ENCODE measurements at places on chromosomes 11 and 22.

DNA sequence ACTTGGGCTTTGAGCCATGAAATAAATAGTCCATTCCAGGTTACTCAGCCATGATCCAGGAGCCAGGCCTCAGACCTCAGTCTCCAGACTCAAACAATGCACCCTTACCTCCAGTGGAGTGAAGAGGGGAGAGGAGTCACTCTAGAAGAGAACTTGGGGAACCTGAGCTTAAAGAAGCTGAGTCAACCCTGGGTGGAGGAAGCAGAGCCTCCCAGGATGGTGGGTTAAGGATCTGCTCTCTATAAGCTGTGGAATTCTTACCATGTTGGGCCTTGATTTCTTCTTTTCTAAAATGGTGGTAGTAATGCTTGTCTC lies 113.2 kb downstream of the NECTIN1 start:
- DNase-seq: no peak

DNA sequence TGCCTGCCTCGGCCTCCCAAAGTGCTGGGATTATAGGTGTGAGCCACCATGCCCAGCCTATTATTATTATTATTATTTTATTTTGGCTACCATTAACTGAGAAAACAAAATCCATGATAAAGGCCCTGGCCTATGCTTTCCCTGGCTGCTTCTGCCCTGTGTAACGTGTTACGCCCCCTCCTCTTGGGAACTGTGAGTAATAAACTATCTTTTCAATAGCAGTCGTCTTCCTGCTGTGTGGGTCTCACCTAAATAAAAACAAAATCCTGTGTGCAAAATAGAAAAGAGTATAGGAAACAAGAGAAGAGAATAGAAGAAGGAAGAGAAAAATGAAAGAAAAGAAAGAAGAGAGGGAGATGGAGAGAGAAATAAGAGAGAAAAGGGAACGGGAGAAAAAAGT lies 237.0 kb downstream of the MIAT start:
- no peak for DNase-seq

DNA sequence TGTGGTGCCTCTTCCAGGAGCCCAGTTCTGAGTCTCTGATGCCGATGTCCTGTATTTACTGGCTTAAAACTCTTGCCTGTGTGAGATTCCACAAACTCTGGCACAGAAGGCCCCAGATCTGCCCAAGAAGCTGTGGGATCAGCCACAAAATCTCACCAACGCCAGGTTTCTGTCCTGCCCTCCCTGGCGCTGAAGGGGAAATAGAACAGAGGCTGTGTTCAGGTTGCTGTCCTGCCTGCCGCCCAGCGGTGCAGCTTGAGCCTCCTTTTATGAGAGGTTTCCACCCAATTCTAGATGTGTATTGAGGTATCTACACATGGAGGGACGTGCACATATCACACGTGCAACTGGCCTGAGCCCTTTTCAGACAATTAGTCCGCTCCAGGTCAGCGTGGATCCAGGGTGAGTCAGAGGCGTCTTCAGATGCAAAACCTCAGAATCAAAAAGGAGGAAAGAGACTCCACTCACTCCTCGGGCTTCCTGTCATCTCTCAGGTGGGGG lies 2.2 kb downstream of the TMEM80 start:
- DNase-seq: no peak

DNA sequence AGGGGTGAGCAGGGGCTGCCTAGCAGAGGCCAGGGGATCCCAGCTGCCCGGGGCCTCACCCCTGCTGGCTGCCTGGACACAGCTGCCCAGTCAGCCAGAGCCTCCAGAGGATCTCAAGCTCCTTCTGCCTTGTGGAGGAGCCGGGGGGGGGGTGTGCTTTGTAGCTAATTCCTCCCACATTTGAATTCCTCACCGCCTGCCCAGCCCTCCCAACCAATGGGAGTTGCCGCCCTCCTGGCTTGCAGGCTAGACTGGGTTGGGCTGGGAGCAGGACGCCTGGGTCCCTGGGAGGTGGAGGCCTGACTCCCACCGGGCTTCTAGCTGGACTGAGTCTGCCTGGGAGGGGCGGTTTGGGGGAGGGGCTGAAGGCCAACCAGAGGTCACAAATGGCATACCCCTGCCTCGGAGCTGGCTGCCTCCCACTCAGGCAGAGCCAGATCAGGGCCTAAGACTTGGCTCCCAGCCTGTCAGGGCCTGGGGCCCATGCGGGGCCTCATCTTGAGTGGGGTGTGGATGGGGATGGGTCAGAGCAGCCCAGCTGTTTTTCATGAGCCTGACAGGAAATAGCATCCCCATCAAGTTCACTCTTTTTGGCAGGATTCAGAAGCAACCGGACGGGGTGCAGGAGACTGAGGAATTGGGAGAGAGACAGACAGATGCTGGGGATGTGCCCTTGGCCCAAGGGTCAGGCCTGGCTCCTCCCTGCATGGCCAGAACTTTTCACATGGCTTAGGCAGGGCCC lies 29.2 kb upstream of the PDE2A start:
- no peak for DNase-seq

- DNase-seq: no peak
These were observed 373.1 kb downstream of the ETS1 start for GRCh38 chr11:128214263-128214662.

DNA sequence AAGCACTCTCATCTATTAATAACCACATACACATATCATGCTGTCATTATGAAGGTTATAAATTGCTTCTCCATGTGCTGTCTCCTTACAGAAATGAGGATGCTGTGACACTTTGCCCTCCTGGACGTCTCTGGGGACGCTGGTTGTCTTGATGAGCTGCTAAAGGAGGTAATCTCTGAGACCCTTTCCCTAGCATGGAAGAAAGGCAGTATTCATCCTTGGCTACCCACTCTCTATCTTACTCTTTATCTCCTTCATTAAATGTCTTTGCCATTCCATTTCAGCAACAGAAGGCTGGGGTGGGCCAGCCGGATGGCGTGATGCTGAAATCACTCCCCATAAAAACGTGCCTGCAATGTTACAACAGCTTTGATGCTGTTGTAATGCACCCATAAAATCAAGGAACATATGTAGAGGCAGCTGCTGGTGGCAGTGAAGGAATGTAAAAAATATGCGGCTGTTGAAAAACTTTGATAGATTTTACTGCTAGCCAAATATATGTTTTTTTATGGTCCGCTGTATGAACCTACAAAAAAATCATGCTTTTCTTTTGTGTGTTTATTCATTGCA lies 715.1 kb upstream of the API5 start:
- DNase-seq: no peak

DNA sequence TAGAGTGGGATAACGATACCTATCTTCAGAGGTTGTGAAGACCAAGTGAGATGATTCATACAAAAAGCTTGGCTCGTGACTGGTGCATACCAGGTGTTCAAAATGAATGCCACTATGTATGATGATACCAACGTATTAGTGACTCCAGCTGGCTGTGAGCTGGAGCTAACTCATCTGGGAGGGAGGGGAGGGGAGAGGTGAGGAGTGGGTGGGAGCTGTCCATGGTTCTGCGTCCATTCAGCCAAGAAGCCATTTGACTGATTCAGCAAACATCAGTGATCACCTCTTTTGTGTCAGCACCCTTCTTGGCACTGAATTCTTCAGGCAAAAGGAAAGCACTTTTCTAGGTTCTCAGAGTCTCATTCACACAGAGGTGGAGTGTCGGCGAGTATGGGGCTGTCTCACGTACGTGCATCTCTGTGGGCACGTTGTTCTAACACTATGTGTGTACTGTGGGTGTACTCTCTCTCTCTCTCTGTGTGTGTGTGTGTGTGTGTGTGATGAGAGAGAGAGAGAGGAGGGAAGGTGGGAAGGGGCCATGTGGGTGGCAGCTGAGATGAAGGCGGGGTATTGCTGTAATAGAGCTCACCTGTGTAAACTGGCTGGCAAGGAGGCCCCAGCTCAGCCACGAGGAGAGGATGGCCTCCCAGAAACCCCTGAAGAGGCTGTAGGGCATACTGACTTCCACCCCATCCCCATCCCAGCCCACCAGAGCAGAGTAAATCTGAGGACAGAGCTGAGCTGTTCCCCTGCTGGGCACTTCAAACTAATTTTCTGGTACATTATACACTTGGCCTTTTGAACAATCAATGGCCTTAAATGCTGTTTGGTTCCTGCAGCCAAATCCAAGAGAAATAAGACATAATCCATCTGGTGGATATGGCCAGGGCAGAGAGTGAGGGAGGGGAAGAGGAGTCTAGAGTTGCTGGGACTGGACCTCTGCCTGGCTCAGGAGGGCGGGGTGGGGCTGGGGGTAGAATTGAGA lies 96.1 kb upstream of the THY1 start:
- DNase-seq: no peak

DNA sequence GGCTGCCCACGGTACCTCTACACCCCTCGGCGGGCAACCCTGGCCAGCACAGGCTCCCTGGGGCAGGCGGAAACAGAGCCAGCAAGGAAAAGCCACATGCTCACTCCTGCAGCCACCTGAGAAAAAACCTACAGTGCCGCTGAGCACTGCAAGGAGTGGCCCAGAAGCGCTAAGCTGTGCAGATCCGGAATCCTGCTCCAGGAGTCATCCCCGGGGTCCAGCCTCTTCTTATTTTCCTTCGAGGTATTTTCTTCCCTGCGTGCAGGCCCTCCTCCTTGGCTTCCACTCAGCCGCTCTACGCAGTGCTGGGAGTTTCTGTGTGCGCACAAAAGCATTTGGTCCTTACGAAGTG lies 81.0 kb downstream of the TRMU start:
- DNase-seq: no peak

GRCh38 chr22:42692239-42693054 lies 28.2 kb downstream of the A4GALT start:
- DNase-seq: no peak

DNA sequence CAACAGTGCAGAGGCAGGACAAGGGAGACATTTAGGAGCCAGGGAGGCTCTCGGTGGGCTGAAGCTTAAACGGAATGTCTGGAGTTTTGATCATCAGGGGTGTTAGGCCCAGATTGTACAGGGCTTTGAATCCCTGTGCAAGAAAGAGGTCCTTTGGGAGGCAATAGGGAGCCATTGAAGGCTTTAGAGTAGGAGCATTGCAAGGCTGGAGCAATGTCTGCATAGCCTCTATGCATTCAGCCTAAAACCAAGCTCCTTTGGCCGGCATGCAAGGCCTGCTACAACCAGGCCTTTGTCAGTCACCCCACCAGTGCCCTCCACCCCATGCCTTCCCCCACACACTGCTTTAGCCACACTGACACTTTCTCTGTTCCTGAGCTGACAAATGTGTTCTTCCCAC lies 47.4 kb upstream of the FGF3 start:
- no peak for DNase-seq

GRCh38 chr11:69180226-69180625 lies 24.5 kb downstream of the SMIM38 start:
- DNase-seq: no peak

DNA sequence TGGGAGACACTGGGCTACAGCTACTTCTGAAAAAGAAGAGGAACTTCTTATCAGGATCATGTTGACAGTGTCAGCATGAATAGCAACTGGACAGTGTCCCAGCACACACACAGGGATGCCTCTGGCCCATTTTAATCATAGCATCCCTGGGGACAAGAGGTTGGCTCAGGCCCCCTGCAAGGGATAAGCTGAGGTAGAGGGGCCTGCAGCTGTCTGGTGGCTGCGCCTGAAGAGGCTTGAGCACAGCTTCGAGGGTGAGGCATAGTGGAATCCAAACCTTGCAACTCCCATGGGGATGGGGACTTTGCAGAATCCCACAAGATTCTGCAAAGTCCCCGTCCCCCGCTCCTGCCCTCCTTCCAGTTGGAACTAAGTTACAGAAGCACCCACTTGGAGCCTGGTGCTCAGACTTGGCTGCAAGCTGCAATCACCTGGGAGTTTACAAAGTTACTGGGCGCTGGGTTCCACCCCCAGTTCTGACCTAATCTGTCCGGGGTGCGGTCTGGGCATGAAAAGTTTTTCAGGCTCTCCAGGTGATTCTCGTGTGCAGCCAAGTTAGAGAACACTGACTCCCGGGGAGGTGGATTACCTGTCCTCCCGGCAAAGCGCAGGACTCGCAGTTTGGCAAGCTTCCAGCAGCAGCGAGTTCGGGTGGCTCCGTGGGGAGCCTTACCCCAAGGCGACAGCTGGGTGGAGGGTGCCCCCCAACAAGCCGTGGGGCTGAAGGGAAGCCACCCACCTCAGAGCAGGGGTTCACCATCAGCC lies 16.0 kb upstream of the LINC01488 start:
- DNase-seq: no peak

GRCh38 chr11:57601297-57601696 lies 3.8 kb downstream of the SERPING1 start:
- no peak for DNase-seq

DNA sequence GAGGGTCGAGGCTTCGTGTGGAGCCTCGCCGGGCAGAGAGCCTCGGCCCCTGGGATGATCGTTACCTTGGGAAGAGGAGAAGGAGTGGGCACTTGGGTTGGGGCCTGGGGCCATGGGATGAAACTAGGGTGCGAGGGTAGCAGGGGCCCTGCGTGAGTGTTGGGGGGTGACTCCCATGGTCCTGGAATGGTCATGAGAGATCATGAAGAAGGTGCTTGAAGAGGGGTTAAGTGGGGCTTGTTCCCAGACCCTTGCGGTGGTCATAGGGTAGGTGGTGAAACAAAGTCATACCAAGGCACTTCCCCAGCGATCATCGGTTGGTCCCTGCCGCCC lies 284 bp downstream of the CCS start:
- no peak for DNase-seq

- DNase-seq: no peak
These were observed 12.6 kb upstream of the UPB1 start for GRCh38 chr22:24482575-24482974.

DNA sequence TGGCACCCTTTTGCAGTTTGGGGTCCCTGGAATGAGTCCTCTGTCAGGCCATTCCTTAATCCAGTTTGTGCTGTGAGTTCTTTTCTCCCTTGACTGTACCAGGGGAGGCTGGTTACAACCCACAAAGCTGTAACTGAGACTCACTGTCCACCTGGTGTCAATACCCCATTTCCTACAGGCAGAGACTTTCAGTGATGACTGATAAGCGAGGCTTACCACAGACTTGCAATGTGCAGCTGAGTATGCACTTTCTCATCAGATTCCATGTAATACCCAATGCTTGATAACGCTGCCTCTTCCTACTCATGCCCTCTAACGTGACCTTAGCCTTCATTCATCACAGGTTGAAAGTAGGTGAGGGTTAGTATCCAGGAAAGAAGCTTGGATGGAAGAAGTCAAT lies 120.1 kb downstream of the INSC start:
- no peak for DNase-seq

DNA sequence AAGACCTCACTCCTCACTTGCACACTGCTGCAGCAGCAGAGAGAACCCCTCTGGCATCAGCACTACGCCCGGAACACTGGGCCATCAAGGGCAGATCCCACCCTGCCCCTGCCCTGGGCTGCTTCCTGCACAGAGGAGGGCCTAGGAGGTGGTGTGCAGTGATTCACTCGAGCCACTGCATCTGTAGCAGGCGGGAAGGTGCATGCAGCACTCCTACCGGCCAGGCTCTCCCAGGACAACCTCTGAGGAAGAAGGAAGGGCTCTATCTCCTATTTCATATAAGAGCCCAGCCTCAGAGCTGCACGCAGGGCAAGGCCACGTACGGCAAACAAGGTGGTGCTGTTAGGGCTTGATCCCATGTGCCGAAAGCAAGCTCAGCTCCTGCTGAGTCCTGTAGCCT lies 14.2 kb downstream of the RANGAP1 start:
- DNase-seq: no peak

DNA sequence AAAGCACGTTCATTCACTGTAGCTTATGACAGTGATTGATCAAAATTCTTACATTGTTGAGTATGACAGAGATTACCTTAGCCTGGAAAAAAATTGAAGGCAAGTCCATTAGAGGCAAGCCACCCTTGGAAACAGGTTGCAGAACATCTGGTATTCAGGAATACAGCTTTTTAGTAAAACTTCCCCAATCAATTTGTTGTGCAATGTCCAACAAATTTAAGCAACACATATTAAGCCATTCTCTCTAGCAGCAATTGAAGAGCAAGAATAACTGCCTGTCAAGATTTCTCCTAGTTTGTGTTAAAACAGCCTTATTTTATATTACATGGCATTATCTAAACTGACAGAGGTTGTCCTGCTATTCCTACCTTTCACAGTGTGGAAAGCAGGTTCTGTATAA lies 37.0 kb downstream of the BCL2L13 start:
- DNase-seq: no peak
